Body of pancreas (tissue), 4 donors: ENCODE measurements at places on chromosomes 1 and 21. TPM values are rescaled to one million over a fixed set of nuclear protein-coding genes. Genes with fewer than 3 reads are reported as not detected.

DNA sequence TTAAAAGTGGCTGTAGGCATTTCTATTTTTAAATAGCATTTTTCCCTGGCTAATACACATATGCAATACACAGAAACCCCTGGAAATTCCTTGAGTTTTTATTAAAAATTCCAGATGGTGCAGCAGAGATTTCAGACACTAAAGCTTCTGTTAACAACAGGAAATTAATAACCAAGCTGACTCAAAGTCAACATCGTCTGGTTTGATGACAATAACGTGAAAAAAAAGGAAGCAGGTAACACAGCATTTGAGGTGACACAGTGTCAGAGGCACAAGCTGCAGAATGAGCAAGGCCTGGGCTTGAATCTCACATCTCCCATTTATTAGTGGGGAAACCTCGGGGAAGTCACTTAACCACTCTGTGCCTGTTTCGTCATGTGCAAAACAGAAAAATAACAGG lies 64.6 kb upstream of the GJB5 start:
- DNase-seq: no peak

- DNase-seq: no peak
These were observed 8.2 kb downstream of the KCNA2 start for GRCh38 chr1:110597966-110598365.

- DNase-seq: peak; percentile 14
These were observed 40.3 kb upstream of the TRIM45 start for GRCh38 chr1:117161887-117162286.

GRCh38 chr1:97160818-97161217 lies 439.2 kb downstream of the PTBP2 start:
- DNase-seq: no peak

GRCh38 chr1:172585348-172585747 lies 52.4 kb downstream of the SUCO start:
- no peak for DNase-seq

DNA sequence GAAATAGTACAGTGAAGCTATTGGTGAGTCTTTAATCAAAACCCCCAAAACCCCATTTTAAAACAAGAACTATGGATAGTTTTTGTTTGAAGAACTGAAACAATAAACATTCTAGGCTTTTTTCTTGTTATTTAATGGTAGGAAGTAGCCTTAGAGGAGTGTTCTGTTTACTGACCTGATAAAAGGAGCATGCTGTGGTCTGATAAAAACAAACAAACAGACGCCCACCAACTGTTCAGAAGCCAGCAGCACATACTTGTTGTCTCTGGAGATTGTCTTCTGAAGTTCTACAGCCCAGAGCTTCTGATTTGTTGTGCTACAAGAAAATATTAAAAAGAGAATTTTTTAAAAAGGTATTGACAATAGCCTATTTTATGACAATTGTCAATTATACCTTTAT lies 54.1 kb upstream of the CFAP298 start:
- no peak for DNase-seq

GRCh38 chr1:217734973-217735372 lies 103.8 kb downstream of the SPATA17 start:
- DNase-seq: no peak

SCCPDH gene
- 9.9 TPM for total RNA-seq

C1orf185 gene
- total RNA-seq: not detected

ARHGAP30 gene
- 3.1 TPM for total RNA-seq
